Stimulated activated CD8-positive, alpha-beta memory T cell treated with anti-CD3 and anti-CD28 coated beads, Interleukin-4, amount 100 ng/mL, for 1 hour (primary cell): ENCODE measurements at places on chromosomes 3 and 15.

DNA sequence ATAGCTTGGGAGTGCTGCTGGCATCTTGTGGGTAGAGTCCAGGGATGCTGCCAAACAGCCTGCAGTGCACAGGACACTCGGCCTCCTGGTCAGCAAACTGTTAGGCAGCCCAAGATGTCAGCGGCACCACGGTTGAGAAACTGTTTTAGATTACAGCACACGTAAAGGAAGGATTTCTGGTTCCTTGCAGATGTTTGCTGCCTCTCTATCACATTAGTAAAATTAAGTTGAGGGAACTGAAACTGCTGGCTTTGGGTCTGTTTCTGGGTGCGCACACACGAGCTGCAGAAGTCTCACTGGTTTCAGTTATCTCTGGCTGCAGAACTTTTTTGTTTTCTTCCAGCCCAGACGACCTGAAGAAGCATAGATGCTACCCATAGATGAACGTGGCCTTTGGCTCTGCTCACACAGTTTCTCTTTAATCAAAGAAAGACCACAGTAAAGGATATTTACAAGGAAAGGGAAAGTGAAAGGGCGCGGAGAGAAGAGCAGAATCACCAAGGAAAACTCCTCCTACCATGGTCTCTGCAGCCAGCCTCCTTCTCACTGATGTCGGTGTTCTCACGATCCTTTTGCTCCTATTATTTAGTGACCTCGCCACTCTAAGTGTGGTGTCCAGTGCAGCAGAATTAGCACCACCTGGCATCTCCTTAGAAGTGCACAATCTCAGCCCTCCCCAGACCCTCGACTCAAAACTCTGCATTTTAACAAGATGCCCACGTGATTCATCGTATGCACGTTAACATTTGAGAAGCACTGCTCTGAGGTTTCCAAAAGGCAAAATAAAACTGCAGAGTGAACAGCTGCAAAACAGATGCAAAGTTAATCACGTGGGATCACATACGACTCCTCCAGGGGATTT, 50.6 kb upstream of the AKAP13 start:
- DNase-seq, result no peak

DNA sequence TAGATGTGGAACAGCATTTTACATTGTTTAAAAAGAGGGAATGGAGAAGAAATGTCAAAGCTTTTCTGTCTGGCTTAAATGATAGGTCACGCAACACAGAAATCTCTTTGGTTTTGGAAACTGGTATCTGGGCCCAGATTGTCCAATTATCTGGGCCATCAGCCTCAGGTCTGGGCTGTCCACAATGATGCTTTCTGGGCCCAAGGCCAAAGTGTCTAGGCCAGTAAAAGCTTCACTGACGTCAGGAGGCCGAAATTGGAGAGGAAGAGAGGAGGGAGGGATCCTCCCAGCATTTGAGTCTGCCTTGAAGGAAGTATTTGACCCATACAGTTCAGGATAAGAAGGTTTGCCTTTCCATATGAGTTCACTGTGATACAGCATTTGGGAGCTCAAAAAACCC, 60.7 kb upstream of the ALDH1A3 start:
- DNase-seq, result no peak

DNA sequence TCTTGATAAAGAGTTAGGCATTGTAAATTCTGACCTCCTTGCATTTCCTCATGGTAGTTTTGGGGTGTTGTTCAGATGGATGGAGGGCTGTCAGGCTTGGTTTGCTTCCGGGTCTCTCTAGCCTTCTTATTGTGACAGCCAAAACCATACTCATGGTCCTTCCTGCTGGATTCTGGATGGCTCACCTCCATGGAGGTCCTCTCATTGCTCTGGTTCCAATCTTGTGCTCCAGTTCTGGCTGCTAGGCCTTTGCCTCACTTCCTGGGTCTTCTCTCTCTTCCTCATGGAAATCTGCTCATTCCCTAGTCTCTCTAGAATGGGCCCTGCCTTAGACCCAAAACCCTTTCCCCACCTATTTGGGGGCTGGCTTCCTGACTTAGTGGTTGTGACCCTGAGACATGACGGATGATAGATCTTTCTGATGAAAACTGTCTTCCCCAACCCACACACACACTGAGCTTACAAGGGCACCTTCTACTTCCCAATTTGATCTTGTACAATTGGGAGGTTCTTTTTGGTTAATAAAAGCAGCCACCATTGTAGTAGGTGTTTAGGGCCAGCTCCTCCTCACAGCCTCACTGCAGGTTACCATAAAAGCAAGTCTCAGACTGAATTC, 66.2 kb upstream of the XCR1 start:
- no peak for DNase-seq

- no peak for DNase-seq
Observed at GRCh38 chr3:187931101-187931500, 185.8 kb upstream of the BCL6 start.

GRCh38 chr3:139759470-139759869, 81.7 kb upstream of the NMNAT3 start:
- no peak for DNase-seq

GRCh38 chr15:70376031-70376928, 278.6 kb upstream of the TLE3 start:
- no peak for DNase-seq

DNA sequence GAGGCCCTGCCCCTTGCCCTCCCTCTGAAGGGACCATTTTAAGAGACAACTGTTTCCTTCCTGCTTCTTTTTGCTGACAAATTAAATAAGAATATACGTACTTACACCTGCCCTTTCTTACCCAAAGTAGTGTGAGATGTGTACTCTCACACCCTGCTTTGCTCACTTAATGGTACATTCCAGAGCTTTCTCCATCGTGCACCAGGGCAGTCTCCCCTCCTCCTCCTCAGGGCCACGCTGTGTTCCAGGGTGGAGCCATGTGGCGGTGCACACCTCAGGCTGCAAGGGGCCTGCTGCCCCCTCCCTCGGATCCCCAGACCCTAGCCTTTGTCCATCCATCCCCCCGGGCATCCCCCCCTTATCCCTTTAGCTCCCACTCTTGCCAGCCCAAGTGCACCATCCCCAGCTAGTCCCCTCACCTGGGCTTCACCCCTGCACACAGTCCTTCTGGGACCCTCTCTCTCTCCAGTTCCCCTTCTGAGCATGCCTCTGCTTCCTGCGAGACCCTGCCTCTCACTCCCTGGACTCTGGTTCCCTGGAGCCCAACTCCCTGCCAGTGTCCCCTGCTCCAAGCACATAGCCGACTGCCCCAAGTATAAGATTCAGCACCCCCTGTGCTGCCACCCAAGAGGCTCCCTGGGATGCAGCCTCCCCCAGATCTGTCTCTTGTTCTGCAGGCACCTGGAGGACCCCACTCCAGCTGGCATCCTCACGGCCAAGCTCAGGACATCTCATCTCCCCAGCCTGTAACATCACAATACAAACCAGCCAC, 89.5 kb upstream of the IQSEC1 start:
- DNase-seq, result no peak

DNA sequence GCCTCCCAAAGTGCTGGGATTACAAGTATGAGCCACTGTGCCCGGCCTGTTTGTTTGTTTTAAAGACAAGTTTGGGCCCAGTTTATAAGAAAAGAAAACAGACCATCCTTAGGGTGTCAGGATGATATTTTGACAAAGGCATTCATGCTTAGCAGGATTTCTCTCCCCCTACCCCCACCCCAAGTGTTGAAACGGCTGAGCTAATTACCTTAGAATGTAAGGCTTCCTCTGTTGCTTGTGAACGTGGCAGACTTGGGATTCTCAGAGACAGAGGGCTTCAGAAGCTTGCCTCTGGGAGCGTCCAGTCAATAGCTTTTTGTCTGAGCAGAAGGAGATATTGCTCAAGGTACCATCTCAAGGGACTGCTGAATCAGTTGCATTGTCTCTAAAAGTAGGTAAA, 24.0 kb downstream of the FLNB start:
- DNase-seq, result no peak

- no peak for DNase-seq
Observed at GRCh38 chr3:184189421-184189820, 3.4 kb downstream of the ABCF3 start.

DNA sequence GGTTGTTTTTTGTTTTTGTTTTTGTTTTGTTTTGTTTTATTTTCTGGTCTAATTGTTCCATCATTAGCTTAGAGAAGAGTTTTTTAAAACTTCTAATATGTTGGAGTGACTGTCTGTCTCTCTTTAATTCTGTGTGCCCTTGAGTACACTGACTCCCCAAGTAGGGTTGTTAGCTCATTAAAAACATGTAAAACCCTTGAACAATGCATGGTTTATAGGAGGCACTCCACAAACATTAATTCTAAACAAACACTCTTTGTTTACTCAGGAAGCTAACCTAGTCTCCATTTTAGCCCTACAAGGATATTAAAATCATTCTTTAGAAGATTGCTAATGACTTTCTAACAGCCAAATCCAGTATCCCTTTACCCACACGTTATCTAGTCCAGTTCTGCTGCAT, 100.5 kb downstream of the CGGBP1 start:
- DNase-seq, result no peak

DNA sequence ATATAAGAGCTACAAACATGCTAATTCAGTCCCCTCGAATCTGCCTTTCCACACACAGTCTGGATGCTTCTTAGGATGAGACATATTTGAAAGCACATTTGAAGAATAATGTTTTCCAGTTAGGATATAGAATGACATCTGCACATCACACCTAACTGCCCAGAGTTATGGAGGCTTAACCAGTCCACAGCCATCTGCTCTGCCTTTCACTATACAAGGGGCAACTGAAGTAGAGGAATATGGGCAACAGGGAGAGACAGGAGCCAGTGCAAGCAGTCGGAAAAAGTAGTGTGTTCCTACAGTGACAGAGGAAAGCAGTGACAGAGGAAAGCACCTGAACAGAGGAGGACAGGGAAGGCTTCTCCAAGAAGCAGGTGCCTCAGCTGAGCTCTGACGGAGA, 79.0 kb upstream of the CLDN18 start:
- DNase-seq, result no peak

GRCh38 chr3:59751606-59752005, 701.8 kb upstream of the CFAP20DC start:
- DNase-seq, result no peak

GRCh38 chr15:43867096-43867495, 40.3 kb downstream of the WDR76 start:
- no peak for DNase-seq

DNA sequence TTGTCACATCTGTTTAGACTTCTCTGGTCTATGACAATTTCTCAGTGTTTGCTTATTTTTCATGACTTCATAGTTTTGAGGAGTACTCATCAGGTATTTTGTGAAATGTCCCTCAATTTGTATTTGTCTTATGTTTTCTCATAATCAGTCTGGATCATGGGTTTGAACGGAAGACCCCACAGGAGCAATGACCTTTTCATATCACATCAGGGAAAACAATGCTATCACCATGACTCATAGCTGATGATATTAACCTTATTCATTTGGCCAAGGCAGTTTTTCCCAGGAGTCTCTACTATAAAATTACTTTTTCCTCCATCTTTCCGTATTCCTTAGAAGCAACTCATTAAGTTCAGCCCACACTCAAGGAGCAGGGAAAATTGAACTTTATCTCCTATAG, 32.7 kb downstream of the AADACL2 start:
- DNase-seq, result no peak

GRCh38 chr3:58621086-58621830, 44.1 kb upstream of the FAM107A start:
- no peak for DNase-seq

GRCh38 chr3:42541079-42541478, 38.6 kb downstream of the VIPR1 start:
- no peak for DNase-seq

DNA sequence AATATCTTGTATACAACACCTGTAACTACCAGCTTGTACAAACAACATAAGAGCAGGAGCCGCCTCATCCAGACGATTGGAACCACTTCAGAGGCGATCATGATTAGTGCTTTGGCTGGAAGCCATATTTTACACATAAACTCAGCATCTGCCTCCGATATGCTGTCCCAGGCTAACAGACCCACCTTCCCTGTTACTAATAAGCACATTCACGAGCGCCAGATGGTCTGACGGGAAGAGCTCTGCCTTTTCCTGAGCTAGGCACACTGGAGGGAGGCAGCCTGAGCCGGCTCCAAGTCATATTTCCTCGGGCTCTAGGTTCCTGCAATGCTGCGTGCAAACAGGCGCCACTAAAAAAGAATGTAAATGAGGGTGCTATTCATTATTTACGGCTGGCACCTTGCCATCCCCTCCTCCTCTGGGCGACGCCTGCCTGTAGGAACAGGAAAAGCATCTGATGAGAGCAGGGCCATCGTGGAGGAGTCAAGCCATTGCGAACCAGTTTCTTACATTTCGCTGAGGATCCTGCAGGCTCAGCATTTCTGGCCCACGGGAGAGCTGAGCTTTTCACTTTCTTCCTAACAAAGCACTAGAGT, 98.2 kb downstream of the ANXA2 start:
- DNase-seq, result no peak
